ENCODE measurements at places on chromosomes 11 and 22.
A peak's percentile ranks its signal among the peaks of the same experiment; 100 is the strongest.

DNA sequence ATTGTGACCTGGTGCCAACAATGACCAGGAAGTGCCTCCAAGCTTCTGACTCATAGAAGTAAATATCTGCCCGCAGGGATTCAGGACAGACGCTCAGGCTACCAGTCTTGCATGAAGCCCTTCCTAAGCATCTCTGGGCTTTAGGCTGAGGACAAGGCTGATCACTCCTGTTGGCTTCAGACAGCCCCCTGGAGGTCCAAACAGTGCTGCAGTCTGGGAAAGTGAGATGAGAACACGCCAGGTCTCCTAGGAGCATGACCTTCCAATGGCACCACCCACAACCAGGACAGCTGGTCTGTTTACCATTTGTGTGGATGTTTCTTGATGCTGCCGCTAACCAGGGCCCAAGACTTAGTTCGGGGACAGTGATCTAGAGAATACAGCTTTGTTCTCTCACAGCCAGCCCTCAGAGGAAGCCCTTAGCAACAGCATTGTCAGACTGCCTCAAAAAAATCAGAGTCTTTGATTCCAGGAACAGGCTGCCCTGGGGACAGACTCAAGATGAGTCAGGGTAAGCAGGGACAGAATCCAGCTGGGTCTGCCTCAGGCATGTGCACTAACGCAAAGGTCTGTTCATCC is 111.2 kb downstream of the ZNF280B start:
- peak; percentile 28 for DNase-seq

DNA sequence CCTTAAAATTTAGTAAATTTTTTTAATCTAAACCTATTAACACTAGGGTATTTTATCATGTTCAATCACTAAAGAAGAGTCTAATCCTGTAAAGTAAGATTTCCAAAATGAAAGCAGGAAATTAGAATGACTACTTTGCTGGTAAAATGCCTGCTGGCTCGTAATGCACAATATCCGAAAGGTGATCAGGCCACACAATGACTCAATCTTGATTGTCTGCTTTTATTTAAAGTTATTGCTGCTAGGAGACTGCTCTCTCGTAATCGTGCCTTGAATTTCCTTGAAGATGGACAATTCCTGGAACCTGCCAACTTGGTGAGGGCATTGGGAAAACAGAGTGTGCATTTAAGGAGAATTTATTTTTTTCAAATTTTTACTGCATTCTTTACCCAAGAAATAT is 1786.5 kb upstream of the RAG2 start:
- no peak for DNase-seq

DNA sequence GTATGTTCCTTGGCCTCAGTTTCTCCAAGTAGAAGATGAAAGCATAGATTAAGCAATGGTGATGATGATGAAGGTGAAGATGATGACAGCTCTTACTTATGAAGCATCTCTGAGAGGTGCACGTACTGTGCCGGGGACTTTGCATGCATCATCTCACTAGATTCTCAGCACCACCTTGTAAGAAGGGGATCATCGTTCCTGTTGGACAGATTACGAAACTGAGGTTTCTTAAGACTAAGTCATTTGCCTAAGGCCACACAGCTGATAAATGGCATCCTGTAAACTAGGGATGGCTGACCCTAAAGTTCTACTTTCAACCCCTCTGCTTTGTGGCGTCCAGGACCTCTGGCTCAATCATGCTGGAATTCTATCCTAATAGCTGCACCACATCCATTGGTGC is 8.7 kb downstream of the MS4A15 start:
- no peak for DNase-seq

DNA sequence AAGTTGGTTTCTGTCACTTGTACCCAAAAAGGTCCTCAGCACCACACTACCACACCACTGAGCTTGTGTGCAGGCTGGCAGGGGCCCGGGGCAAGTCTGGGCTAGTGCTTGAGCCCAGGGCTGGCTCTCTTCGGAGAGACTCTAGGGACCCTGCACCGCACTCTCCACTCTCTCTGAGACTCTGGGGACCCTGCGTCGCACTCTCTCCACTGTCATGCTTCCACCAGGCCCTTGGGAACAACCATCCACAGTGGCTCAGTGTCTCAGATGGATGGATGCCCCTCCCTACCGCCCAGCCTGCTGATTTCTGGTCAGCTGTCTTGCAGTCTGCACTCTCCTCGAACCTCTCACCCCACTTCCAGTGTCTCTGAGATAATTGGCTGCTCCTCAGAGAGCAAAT is 2.0 kb upstream of the SBF1 start:
- no peak for DNase-seq

DNA sequence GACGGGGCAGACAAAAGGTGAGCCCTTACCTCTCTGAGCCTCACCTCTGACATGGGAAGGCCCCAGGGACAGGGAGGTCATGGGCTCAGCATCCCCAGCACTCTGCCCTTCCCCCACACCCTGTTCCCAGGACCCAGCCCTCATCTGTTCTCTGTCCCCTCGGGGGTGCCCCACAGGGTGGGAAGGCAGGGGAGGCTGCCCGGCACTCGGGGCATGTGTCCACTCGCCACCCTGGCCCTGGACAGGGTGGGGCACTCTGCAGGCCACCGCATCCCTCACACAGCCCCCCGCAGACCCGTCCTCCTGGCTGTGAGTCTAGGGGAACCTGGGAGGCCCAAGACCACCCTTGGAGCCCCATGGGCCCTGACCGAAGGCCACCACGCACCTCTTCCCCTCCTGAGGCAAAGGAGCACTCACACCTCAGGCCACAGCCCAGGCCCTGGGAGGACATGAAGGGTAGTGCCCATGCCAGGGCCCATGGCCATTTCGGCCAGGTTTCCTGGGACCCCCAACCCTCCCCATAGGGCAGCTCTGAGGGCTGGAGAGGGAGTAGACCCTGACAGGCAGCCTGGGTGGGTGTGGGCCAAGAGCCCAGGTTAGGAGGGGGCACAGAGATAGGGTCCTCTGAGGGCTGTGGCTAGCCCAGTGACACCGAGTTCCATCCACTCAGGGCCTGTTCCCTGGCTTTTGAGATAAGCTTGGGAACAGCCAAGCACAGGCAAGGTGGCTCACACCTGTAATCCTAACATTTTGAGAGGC is 193.1 kb downstream of the IGLL1 start:
- no peak for DNase-seq

DNA sequence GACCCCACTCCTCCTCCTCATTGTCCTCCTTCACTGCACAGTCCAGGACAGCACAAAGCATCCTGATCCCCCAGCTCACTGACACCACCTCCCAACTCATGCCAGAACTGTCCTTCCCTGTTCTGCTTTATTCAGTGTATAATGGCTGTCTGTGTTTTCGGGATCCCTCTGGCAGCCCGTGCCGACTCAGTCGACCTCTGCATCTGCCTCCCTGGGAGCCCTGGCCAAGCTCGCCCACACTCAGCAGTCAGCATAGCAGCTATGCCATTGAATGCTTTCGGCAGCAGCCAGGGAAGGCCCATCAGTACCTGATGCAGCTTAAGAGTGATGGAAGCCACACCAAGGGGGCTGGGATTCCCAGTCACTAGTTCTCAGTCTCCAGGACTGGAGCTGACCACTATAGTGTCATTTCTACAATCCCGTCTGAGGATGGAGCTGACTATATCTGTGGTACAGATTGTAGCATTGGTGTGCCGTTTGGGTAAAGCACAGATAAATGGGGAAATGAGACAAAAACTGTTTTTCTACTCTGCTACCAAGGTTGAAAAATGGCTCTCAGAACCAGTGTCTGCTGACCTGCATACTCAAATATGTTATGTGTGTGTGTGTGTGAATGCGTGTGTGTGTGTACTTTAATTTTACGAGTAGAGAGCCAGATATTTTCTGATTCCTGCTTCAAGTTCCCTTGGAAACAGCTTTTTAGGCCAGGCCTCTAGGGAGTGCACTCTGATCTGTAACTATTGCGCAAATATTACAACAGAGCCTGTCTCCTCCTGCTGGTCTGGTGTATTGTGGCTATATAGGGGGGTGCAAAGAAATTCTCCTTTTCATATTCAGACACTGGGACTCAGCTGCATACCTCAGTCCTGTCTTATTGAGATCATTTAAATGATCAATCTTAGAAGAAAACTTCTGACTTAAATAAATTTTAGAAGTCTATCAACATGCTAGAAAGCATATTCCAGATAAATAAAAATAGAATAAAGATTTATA is 78.8 kb upstream of the TOP3B start:
- peak; percentile 36 for DNase-seq

GRCh38 chr11:2706321-2706720 is 6.5 kb upstream of the KCNQ1OT1 start:
- no peak for DNase-seq

GRCh38 chr22:30291058-30291892 is 2.0 kb upstream of the CASTOR1 start:
- no peak for DNase-seq

- no peak for DNase-seq
Measured at GRCh38 chr11:44096360-44097185, 1.1 kb downstream of the EXT2 start.

- no peak for DNase-seq
Measured at GRCh38 chr11:35780951-35781860, 118.6 kb downstream of the TRIM44 start.

DNA sequence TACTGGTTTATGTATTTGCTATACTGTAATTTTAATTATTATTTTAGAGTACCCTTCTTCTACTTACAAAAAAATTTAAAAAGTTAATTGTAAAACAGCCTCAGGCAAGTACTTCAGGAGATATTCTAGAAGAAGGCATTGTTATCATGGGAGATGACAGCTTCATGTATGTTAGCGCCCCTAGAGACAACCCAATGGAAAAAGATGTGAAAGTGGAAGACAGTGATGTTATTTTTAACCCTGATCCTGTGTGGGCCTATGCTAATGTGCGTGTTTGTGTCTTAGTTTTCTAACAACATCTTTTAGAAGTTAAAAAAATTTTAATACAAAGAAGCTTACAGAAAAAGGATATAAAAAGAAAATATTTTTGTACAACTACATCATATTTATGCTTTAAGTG is 205.0 kb downstream of the FAM76B start:
- no peak for DNase-seq

GRCh38 chr22:46574438-46574992 is 37.1 kb upstream of the CELSR1 start:
- DNase-seq = no peak

DNA sequence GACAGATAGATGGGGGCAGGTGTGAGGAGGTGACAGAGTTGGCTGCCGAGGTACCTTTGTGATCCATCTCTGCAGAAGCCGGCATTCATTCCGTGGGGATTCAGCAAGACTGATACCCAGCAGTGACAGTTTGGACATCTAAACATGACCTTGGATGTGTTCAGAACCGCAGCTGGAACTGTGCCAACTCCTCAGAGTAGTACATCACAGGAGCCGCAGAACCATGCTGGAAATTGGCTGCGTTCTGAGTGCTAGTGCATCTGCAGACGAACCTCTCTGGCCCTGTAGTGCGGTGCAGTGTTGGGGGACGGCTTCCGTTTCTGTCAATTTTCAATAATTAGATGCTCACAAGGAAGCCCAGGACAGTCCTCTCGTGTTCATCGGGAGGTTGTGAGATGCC is 772.1 kb downstream of the NTM start:
- DNase-seq = no peak

- peak; percentile 29 for DNase-seq
Measured at GRCh38 chr11:33970984-33971466, 79.1 kb upstream of the LMO2 start.

DNA sequence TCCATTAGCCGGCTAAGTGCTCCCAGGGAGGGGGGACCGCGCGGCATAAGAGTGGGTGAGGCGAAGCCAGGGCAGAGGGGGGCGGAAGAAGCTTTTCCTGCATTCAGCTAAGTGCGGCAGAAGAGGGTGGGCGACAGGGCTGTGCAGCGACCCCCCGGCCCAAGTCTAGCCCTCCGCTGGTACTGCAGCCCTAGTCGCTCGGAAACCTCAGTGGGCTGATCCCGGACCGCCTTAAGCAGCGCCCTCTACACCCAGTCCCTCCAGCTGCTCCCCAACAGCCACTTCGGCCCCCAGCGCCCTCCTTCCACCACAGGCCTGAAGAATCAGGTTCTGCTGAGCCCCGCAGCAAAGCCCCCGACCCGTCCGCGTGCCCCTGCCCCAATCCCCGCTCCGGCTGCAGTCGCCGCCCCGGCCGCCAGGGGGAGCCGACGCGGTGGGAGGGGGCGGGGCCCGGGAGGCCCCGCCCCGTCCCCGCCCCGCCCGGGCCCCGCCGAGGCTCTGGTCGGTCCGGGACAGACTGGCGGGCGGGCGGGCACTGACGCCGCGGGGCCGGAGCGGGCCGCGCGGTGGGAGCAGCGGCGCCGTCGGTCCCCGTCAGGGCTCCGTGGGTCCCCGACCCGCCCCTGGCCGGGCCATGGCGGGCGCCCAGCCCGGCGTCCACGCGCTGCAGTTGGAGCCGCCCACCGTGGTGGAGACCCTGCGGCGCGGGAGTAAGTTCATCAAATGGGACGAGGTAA is at the start of gene PLCB3:
TSS of gene PLCB3 (plus strand) at position 515 of the 737 bp plus-strand sequence. CDS start at position 635, 120 bp downstream.
- peak; percentile 58 for DNase-seq

DNA sequence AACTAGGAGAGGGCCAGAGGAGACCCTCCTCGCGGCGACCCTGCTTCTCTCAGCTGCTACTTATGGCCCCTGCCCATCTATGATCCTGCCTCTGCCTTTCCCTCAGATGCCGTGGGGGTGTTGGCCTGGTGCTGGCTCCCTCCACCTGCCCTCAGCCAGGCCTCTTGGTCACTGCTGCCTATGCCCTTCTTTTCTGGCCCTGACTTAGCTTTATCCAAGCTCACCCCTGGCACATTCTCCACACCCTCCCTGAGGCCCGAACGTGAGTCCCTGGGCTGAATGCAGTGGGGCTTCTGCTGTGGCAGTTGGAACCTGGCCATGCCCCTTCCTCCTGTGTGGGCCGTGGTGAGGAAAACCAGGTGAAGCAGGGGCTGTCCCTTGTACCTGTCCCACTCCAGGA is 19.8 kb upstream of the SUSD2 start:
- no peak for DNase-seq

- DNase-seq = no peak
Measured at GRCh38 chr11:108891909-108892511, 227.1 kb downstream of the DDX10 start.

GRCh38 chr11:69662021-69662698 is 13.0 kb downstream of the LTO1 start:
- no peak for DNase-seq

Data from NCI-H1930 (cell line).